Activated naive CD8-positive, alpha-beta T cell treated with anti-CD3 and anti-CD28 coated beads, Interleukin-2, amount 50 U/mL, for 16 hours (primary cell): ENCODE measurements at places on chromosomes 2 and 18.

DNA sequence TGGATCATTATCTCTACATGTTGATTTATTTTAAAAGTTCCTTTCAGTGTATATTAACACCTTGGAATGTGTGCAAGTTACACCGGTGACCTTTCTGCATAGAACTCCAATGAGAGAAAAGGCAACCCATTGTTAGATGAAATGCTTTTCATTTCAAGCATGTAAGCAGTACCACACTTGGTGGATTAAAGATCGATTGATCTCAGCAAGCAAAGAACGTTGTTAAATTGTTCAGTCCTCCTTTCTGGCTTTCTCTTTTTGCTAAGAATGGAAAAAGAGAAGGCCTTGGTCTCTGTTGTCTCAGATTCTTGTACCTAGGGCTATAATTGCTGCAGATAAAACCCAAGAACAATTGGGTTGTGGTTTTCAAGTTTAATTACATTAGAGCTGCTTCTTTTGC, 843.0 kb downstream of the DPP10 start:
- DNase-seq = no peak

GRCh38 chr2:210617732-210618330, 61.4 kb downstream of the CPS1 start:
- no peak for DNase-seq

DNA sequence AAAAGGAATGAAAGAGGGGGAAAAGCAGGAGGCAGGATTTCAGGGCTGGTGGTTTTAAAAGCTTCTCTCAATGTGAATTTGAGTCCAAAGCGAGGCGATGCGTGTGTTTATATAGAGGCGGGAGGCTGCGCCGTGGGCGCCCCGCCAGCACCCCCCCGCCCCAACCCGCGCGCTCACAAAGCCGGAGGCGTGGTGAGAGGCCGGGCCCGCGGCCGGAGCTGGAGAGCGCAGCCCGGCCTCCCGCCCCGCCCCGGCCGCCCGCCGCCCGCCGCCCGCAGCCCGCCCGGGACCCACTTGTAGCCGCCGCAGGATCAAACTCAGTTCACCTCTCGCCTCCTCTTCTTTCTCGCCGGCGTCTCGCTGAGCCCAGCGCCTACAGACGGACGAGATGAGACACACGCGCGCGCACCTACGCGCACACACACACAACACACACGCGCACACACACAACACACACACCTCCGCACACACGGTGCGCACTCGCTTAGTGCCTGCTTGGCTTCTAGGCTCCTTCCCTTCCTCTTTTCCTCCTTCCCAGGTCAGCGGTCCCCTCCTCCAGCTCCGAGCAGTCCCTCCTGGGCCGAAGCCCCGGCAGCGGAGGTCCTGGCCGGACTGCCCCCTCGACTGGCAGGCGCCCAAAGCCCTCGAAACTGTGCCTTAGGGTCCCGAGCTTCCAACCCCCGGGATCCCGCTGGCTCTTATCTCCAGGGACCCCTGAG, 1.3 kb upstream of the CYP26B1 start:
- no peak for DNase-seq

- DNase-seq = no peak
Measured at GRCh38 chr2:45797451-45798230, 146.2 kb downstream of the PRKCE start.

DNA sequence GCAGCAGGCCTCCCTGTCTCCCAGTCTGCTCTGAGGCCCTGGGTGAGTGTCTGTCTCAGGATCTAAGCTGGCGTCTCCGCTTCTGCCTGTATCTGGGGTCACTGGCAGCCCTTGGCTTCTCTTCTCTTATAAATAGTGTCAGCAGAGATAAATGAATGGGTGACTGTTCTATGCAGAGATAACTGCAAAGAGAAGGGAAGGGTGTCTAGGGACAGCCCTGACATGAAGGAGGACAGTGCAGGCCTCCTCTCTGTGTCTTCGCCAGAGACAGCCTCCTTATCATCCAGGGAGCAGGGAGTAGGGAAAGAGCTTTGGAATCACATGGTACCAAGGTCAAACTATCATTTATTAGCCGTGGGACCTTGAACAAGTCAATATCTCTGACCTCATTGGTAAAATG, 28.3 kb upstream of the GMPPA start:
- DNase-seq = no peak

- no peak for DNase-seq
Measured at GRCh38 chr18:59724103-59724502, 26.9 kb upstream of the CCBE1 start.

DNA sequence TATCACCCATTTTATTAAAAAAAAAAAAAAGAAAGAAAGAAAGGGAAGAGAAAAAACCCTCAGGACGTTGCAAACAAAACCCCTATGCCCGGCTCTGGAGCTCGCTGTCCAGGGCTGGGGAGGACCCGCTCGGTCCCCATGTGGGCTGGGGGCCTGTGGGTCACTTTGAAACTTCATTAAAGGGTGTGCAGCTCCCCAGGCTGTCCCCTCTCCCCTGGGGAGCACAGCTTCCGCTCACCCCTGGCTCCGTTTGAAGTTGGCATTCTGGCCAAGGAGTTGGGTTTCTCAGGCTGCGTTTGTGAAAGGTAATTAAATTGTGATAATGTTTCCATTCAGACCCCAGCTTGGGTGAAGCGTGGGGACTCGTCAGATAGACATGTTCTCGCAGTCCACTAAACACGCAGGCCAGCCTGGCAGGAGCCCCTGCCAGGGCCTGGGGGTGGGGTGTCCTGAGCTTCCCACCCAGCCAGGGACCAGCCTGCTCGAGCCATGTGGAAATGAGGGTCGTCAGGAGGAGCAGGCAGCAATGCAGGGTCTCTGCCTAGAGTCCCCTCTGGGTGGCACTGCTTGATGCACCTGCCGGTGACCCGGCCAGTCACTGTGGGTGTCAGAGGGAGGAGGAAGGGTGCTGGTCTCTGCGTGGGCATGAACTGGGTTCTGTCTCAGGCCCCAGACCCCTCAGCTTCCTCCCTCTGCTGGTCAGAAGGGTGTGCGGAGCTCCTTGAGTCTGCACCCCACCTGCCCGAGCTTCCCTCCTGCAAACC, 166.2 kb downstream of the INHBB start:
- DNase-seq = no peak

DNA sequence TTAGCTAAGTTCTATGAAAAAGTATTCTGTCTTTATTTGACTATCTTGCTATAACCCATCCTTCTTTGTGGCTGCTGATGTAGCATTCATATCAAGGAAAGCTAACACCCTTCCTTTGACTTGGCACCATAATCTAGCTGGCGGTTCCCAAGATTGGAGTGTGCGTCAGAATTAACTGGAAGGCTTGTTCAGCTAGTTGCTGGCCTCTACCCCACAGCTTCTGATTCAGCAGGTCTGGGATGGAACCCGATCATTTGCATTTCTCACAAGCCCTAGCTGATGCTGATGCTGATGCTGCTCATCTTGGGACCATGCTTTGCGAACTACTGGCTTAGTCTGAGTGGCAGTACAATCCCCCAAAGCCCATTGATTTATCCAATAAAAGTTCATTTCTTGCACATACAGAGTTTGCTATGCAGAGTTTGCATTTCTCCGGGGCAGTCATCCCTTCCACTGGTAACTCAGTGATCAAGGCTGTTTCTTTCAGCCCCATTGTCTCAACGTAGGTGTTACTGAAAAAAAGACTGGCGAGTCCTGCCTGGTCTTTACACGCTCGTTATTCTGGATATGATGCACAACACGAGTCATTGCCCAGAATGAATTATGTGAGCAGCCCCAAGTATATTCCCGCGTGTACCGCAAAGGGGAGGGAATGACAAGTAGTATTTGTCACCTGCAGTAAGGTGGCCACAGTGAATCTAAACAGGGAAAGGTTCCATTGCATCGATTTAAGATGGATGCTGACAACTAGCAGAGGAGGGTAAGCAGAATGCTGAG, 96.5 kb downstream of the ZNF532 start:
- no peak for DNase-seq

DNA sequence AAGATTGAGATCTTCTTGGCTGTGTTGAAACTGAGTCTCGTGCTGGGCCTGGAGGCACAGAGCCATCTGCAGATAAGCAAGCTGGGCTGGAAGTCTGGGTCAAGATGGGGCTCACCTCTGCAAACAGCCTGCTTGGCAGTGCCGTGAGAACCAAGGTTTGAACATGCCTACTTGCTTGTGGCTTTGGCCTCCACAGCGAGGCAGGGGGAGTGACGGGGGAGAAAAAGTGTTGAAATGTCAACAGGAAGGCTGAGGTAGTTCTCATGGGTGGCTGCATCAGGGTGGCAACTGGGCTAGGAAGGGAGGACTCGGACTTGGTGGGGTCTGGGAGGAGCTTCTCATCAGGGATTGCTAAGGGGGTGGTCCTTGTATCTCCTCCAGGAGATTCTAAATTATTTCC, 99.7 kb downstream of the THNSL2 start:
- DNase-seq = no peak

GRCh38 chr18:53521068-53521467, 703.4 kb downstream of the MBD2 start:
- no peak for DNase-seq
